Mammary epithelial cell (primary cell): ENCODE measurements at places on chromosomes 13 and 19.

- DNase-seq: no peak
Observed at GRCh38 chr13:51912091-51912490, 50.3 kb downstream of the CCDC70 start.

DNA sequence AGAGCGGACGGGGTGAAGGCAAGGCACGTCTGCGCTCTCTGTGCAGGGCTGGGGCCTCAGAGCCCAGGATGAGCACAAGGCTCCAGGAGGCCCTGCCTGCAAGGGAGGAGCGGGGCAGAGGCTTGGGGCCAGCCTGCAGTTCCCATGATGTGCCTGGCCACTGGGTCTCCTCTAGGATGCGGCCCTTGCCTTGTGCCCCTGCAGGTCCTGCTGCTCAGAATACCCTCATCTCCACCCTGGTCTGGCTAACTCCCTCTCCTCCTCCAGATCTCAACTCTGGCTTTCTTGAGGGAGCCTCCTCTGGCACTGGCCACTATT is 27.8 kb downstream of the ELAVL1 start:
- no peak for DNase-seq

GRCh38 chr19:41795031-41795461 is 1.3 kb upstream of the CEACAM3 start:
- no peak for DNase-seq

GRCh38 chr19:38932425-38933179 is 1.9 kb downstream of the MRPS12 start:
- DNase-seq: no peak

GRCh38 chr13:51801631-51802099 is 2.3 kb downstream of the DHRS12 start:
- peak; percentile 19 for DNase-seq

DNA sequence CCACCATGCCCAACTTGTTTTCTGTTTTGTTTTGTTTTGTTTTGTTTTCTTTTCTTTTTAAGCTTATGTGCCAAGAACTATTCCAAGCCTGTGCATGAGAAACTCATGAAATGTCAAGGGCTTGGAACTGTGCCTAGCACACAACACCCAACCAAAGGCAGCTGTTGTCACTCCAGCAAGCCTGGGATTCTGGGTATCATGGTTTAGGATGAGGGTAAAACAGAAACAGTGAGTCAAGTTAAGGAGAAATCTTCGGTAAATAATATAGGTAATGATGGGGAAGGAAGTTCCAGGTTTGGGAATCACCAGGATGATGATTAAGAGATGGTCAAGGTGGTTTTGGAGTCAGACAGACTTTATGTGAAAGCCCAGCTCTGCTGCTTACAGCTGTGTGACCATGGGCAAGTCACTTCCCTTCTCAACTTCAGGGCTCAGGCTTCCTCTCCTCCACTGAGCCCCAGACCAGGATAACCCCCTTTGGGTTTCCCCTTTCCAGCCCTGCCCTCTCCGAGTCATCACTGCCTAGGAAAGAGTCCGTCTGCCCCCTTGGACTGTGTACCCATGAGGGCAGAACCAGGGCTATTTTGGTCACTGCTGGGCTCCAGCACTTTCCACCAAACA is 5.0 kb downstream of the PVR start:
- peak; percentile 77 for DNase-seq

DNA sequence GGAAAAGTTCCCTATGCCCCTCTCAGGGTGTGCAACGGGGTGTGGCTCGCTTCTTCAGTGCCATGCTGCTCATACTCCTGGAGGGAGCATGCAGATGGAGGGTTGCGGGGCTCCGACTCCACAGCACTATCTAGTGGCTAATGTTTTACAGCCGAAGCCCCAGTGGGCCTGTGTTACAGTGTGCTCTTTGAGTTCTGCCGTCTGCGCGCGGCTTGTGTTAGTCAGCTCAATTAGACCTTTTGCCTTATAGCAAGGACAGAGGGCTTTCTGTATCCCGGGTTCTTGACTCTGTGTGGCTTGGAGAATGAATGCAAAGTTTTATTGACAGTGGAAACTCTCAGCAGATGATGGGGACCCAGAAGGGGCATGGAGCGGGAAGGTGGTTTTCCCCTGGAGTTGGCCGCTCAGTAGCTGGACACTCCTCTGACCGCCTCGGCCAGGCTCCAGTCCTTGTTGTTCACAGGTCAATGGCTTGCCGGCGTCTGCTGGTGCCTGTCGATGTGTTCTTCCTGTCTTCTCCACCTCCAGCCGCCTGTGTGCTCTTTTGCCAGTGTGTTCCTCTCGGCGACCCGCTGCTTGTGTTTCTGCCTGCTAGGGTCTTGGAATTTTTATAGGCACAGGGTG is 383.4 kb downstream of the LMO7 start:
- no peak for DNase-seq

- no peak for DNase-seq
Observed at GRCh38 chr19:18457483-18458331, 19.8 kb upstream of the ISYNA1 start.

DNA sequence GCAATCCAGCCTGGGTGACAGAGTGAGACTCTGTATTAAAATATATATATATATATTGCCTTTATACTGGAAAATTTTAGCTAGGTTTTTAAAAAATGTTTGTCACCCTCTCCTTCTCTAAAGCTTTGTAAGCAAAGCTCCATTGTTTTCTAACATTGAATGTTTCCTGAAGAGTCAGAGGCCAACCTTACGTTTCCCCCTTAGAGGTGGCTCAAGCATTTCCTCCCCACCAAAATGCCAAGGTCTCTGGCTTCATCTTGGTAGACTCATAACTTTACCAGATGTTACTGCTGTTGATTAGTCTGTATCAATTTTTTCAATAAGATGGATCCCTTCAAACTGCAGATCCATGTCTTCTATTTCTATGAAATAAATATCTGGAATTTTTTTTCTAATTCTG is 25.2 kb upstream of the IPO5 start:
- no peak for DNase-seq

- DNase-seq: no peak
Observed at GRCh38 chr19:10692673-10693264, 8.5 kb upstream of the QTRT1 start.

DNA sequence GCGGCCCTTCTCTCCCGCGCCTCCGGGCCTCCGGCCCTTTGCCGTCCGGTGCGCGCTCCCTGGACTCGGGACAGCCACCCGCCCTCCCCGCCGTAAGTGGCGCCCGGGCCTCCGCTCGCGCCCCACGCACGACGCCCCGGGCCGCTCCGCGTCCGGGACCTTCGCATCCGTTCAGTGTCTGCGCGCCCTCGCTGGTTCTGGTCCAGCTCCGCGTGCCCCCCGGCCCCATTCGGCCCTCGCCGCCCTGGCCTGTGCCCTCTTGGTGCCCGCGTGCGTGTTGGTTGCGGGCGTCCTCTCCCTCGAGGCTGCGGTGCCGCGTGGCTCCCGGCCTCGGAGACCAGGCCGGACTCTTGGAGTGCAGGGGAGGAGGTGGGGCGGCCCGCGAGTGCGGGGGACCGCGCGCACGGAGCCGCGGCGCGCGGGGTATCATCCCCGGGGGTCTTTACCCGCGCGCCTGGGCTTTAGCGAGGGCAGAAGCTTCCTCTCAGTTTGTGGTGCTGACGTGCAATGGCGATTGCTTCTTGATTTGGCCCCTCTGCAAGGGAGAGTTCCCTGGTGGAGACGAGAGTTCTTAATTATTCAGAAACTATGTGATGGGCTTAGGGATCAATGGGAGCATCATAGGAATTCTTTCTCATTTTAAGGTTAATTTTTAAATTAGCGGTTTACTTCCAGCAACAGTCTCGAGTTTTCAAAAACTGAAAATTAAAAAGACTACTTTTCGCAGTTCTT is 757 bp downstream of the WASF3 start:
- peak; percentile 17 for DNase-seq

DNA sequence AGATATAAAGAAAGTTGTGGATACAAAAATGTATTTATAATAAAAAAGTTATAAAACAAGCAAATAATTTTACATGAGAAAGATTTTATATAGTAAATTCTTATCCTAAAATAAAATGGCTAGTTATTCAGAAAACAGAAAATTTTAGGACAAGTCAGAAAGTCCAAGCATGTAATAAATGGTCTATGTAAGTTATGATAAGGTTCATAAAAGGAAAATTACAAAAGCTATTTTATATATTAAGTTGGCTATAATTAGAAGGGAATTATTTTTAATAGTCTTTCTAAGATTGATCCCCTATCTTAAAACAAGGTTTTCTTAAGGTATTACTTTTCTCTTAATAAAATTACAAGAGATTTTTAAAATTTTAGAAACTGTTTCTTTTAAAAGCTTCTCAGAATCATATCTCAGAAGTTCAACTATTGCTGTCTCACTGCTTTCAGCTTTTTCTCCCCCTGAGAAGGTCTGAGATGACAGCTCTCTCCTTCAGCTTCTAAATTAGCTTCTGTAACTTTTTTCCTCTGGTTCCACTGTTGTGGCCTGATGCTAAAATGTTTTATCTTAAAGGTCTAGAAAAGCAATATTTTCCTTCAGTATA is 8.7 kb downstream of the CCDC169 start:
- no peak for DNase-seq

GRCh38 chr13:52707375-52707774 is 32.2 kb downstream of the CNMD start:
- no peak for DNase-seq

GRCh38 chr13:114226699-114227323 is 7.9 kb upstream of the CDC16 start:
- peak; percentile 69 for DNase-seq

DNA sequence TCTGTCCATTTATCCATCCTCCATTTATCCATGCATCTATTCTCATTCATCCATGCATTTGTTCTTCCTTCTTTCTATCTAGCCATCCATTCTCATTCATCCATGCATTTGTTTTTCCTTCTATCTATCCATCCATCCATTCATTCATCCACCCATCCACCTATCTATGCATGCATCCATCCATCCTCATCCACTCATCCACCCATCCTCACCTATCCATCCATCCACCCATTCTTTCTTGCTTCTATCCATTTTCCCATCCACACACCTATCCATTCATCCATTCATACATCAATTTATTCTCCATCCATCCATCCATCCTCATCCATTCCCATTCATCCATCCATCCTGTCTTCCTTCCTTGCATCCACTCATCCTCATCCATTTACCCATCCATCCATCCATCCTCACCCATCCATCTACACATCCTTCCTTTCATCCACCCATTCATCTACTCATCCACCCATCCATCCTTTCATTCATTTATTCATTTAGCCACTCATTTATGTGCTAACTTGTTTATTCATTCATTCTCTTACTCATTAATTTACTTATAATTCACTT is 20.3 kb downstream of the ACTL9 start:
- no peak for DNase-seq

DNA sequence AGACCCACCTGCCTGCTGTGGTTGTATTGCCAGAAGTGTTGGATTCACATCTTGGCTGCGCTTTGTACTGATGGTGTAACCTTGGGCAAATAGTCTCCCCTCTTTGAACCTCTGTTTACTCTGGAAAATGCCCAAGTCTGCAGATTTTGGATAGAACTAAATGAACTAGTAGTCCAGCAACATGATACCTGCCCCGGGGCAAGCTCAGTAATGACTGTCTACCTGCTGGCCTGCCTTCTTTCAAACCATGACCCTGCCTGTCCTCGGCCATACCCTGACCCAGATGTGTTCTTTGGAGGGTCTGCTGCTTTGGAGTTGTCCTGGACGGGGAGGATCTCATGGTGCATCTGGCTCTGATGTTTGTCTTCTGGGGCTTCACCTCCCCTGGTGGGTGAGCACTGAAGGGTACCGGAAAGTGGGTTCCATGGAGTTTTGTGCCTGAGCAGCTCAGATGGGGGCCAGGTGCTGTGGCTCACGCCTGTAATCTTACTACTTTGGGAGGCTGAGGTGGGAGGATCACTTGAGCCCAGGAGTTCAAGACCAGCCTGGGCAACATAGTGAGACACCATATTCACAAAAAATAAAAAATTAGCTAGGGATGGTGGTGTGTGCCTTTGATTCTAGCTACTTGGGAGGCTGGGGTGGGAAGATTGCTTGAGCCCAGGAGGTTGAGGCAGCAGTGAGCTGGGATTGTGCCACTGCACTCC is 59.5 kb downstream of the TNFRSF19 start:
- no peak for DNase-seq

GRCh38 chr13:51063909-51064308 is 47.2 kb downstream of the C13orf42 start:
- DNase-seq: no peak

GRCh38 chr13:47136504-47136941 is 239.7 kb upstream of the HTR2A start:
- no peak for DNase-seq

- no peak for DNase-seq
Observed at GRCh38 chr13:112638919-112639318, 50.9 kb upstream of the ATP11A start.

GRCh38 chr19:14480700-14481079 is 5.5 kb upstream of the PTGER1 start:
- DNase-seq: no peak

DNA sequence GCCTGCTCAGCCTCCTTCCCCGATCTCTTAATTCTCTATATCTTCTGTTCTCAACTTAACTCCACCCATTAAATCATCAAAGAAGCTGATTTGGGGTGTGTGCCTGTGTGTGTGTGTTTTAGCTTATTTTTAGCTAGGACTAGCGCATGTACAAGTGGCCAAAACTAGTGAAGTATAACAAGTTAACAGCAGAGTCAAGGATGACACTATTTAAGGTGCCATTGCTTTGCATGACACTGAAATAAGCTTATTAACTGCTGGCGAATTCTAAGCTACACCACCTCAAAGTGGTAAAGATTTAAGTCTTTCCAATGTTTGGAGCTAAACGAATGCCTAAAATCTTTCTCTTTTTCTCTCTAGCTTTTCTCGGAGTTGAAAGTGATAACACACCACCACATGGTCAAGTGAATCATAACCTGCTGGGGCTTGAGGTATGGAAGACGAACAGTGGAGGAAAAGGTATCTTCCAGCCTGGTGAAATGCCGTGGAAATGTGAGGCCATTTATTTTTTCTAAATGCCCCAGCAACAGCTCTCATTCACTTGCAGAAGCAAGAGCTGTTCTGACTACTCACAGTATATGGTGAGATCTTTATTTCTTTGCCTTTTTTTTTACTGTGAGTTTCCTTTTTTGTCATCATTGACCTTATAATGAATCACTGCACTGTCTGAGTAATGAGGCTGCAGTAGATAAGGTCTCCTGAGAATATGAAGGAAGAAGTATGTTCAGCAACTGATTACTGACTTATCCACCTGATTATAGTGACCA is 570.3 kb downstream of the PCDH9 start:
- peak; percentile 61 for DNase-seq

GRCh38 chr19:2424686-2425621 is 2.4 kb downstream of the TIMM13 start:
- DNase-seq: no peak

- DNase-seq: no peak
Observed at GRCh38 chr13:28489524-28489931, 5.4 kb downstream of the FLT1 start.

DNA sequence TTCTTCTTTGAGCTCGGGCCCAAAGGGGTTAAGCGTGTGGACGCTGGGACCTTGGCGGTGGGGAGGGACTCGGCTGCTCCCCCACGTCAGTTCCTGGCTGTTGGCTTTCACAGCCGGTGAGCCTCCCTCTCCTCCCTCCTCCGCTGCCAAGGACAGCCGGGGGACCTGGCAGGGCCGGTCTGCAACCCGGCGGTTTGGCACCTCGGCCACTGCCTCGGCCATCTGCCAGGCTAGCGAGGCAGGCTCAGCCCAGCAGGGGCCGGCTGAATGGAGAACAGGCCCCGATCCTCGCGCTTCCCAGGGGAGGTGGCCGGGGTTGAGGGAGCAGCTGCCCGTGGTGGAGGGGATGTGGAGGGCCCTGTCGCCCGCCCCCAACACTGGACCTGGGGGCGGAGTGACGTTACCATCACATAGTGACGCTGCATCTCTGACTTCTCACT is 5.0 kb downstream of the TLE5 start:
- DNase-seq: peak; percentile 62

GRCh38 chr19:38806371-38806770 is 6.4 kb downstream of the LGALS4 start:
- DNase-seq: no peak

GRCh38 chr19:33287927-33288326 is 14.4 kb downstream of the CEBPA start:
- DNase-seq: no peak
